ENCODE measurements at places on chromosomes 13 and 19. TPM values are rescaled to one million over a fixed set of nuclear protein-coding genes. Genes with fewer than 3 reads are reported as not detected.

Gene ZNF208
- 2.7 TPM for total RNA-seq

Gene BTBD2
- total RNA-seq, result 61.8 TPM

Gene CGB3
- total RNA-seq, result not detected

Gene ZNF793
- 4.4 TPM for total RNA-seq

Gene FAM124A
- 0.25 TPM for total RNA-seq

Gene TNFSF9
- total RNA-seq, result 0.49 TPM

Gene GZMM
- total RNA-seq, result 22.5 TPM

GRCh38 chr19:48617146-48617937 is 1.6 kb downstream of the RPL18 start:
- peaks cover 37% of the 10 kb centered on the region for H3K4me1 ChIP-seq
- no peak for DNase-seq
- peak overlapping the region; percentile 94 for H3K4me3 ChIP-seq
- H3K27ac ChIP-seq, result peak overlapping the region; percentile 97
- H3K27me3 ChIP-seq, result no peaks in the 10 kb centered on the region

- no peaks in the 10 kb centered on the region for H3K27me3 ChIP-seq
- DNase-seq, result no peak
- H3K27ac ChIP-seq, result no peak overlapping the region
- no peak overlapping the region for H3K4me3 ChIP-seq
- no peaks in the 10 kb centered on the region for H3K36me3 ChIP-seq
- H3K4me1 ChIP-seq, result no peaks in the 10 kb centered on the region
These were observed 2753.0 kb downstream of the PCDH9 start for GRCh38 chr13:64477146-64477545.

GRCh38 chr13:102658660-102659059 is 36.2 kb downstream of the METTL21C start:
- H3K4me3 ChIP-seq, result no peak overlapping the region
- no peaks in the 10 kb centered on the region for H3K27me3 ChIP-seq
- DNase-seq, result no peak
- H3K36me3 ChIP-seq, result peaks cover 40% of the 10 kb centered on the region
- no peak overlapping the region for H3K27ac ChIP-seq
- H3K4me1 ChIP-seq, result no peaks in the 10 kb centered on the region

GRCh38 chr19:14505488-14506239 is 9.7 kb upstream of the GIPC1 start:
- peaks cover 56% of the 10 kb centered on the region for H3K4me1 ChIP-seq
- peak; percentile 89 for DNase-seq
- H3K27ac ChIP-seq, result peak overlapping the region; percentile 66
- H3K27me3 ChIP-seq, result no peaks in the 10 kb centered on the region
- H3K4me3 ChIP-seq, result no peak overlapping the region

DNA sequence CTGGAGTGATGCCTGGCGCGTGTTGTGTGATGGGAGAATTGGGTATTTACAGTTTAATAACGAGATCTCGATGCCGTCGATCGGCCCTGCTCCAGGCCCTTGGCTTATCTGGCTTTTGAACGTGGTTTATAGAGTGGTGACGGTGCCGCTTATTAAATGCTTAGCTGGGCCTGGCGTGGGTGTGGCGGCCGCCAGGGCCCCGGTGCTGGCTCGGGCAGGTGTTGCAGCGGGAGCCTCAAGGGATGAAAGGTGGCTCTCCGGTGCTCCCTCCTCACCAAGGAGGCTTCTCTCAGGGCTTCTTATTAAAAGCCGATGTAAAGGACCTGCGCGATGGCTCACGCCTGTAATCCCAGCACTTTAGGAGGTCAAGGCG is 173.8 kb downstream of the KDM4B start:
- DNase-seq, result no peak
- no peak overlapping the region for H3K4me3 ChIP-seq
- H3K27me3 ChIP-seq, result no peaks in the 10 kb centered on the region
- no peak overlapping the region for H3K27ac ChIP-seq

DNA sequence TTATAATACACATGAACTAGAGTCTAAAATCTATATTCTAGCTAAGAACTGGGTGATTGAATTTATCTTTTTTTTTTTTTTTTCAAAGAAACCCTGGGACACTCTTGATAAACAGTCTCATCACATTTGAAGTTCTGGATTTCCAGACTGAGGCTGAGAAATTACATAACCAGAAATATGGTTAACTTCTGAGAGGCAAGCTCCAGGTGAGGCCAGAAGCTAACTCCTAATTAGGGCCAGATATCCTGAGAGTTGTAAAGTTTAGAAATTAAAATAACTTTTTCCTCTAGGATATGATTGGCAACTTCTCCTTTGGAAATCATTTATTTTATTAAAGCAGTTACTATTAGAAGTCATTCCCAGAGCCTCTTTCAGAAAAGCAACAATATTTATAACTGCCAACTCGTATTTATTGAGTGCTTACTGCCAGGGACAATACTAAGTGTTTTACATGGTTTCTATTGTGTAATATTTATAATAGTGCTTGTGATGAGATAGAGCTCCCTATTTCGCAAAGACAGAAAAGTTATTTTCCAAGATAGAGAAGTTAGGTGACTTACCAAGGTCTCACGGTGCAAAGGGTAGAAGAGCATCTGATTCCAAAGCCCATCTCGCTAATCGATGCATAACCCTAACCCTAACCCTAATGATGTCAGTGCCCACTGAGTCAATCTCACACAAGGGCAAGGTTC is 187.7 kb downstream of the DCT start:
- H3K4me1 ChIP-seq, result no peaks in the 10 kb centered on the region
- H3K27ac ChIP-seq, result no peak overlapping the region
- no peak for DNase-seq
- no peaks in the 10 kb centered on the region for H3K36me3 ChIP-seq
- no peaks in the 10 kb centered on the region for H3K27me3 ChIP-seq

DNA sequence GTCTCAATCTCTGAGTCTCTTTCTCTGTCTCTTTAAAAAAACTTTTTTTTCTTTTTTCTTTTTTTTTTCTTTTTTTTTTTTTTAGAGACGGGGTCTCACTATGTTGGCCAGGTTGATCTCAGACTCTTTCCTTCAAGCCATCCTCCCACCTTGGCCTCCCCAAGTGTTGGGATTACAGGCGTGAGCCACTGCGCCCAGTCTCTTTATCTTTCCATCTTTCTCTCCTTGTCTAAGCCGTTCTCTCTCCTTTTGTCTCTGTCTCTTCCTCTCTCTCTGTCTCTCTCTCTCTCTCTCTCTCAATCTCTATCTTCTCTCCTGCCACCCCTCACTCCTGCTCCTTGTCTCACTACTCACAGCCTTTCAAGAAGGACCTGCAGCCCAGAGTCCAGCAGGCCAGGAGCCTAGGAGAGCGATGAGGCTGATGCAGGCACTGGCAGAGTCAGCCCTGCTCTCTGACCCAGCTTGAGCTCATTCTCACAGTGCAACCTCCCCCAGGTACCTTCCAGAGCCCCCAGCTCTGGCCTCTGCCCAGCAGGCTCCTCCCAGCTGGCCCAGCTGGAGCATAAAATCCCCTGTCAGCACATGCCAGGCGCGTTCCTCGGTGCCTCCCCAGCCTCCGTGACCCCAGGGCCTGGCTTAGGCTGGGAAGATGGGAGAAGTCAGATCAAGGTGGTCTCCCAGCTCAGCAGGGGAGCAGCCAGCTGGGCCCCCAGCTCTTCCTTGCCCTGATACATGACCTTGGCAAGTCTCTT is at the start of gene NPHS1:
Gene NPHS1 (minus strand): TSS at position 476 of the 752 bp plus-strand sequence. CDS start 667 bp downstream, outside the sequence.
- no peak within 1 kb of the TSS for H3K4me3 ChIP-seq
- DNase-seq, result no peak
- H3K4me1 ChIP-seq, result peaks cover 5% of the 10 kb centered on the region
- peaks cover 47% of the 10 kb centered on the region for H3K27me3 ChIP-seq

- no peak overlapping the region for H3K4me3 ChIP-seq
- H3K27me3 ChIP-seq, result peaks cover 19% of the 10 kb centered on the region
- DNase-seq, result no peak
- no peak overlapping the region for H3K27ac ChIP-seq
These were observed 175.1 kb downstream of the NUFIP1 start for GRCh38 chr13:44814161-44814560.

DNA sequence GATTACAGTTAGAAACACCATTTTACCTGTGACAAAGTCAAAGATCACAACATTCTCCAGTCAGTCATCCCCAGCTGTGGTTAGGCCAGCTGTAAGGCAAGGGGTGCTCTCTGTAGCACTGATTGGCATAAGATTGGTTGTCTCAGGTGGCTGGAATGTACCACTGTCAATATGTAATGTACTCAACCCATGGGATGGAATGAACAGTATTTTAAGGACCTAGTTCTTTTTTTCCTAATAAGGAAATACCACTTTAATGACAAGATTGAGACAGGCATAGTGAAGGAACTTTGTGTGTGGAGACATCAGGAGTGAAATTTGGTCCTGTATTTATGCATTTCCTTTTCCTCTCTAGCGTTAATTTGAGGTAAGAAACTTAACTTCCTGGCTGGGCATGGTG is 310.7 kb downstream of the ITGBL1 start:
- peaks cover 17% of the 10 kb centered on the region for H3K27me3 ChIP-seq
- no peak overlapping the region for H3K27ac ChIP-seq
- no peaks in the 10 kb centered on the region for H3K4me1 ChIP-seq
- no peak for DNase-seq

DNA sequence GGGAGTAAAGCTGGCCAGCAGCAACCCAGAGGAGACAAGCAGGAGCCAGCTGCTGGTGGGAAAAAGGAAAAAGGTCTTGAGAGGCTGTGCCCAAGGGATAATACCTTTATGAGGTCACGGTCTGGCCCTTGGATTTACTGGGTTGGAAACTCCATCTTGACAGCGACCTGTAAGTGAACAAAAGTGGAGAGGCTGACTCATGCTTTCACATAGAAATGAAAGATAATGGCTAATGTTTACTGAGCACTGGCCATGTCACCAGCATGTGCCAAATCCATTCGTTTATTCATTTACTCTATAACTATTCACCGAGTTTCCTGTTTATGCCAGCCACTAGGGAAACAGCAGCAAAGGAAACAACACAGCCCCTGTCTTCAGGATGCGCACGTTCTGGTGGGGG is 4.7 kb downstream of the VRK3 start:
- no peak overlapping the region for H3K27ac ChIP-seq
- no peak for DNase-seq

DNA sequence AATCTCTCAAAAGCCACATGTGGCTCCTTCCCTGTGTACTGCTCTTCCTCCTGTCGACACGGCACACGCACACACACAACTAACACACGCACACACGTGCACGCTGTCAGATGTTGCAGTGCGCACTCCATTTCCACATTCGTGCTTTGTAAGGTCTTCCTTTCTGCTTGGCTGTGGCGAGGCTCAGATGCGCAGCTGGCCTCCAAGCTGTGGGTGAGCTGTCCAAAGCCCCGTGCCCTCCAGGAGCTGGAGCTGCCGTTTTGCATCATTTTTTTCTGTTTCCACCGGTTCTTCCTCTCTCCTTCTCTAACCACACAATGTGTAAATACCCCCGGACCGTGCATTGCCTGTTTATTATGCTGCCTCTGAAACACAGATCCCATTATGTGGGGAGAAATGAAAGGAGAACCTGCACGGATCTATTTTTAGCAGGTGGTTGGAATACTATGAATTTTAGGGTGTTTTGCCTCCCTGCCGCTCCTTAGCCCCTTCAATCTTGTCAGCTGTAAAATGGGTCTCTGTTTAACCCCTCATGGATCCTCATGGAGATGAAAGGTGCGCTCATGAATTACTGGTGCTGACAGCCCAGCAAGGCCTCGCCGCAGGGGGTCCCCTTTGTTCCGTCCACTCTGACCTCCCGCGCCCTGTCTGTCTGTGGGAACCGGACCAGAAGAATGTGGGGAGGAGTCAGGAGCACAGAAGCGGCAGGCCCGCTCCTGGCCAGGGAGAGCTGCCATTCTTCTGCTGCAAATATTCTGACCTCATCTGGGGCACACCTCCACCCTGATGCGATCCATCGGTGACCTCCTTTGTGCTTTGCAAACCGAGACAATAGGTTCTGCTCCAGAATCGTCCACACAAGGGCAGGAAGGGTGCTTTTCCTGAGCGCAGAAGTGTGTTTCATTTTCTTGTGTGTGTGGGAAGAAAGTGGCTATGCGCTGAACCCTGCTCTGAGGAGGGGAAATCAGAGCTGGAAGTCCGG is 137.7 kb downstream of the SOX1 start:
- peaks cover 41% of the 10 kb centered on the region for H3K27me3 ChIP-seq
- peaks cover 6% of the 10 kb centered on the region for H3K4me1 ChIP-seq
- no peaks in the 10 kb centered on the region for H3K36me3 ChIP-seq
- no peak overlapping the region for H3K27ac ChIP-seq
- H3K4me3 ChIP-seq, result no peak overlapping the region
- no peak for DNase-seq

DNA sequence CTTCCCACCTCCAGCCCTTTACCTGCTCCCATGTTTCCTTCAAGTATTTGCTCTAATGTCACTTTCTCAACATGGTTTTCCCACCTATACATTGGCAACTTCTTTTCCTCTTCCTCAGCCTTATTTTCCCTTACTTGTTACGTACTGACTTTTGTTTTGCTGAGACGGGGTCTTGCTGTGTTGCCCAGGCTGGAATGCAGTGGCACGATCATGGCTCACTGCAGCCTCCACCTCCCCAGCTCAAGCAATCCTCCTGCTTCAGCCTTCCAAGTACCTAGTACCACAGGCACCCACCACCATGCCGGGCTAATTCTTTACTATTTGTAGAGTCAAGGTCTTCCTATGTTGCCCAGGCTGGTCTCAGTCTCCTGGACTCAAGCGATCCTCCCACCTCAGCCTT is 5.0 kb downstream of the PRODH2 start:
- no peak overlapping the region for H3K4me3 ChIP-seq
- no peaks in the 10 kb centered on the region for H3K36me3 ChIP-seq
- no peak overlapping the region for H3K27ac ChIP-seq
- H3K4me1 ChIP-seq, result no peaks in the 10 kb centered on the region

- no peak overlapping the region for H3K4me3 ChIP-seq
- no peak overlapping the region for H3K27ac ChIP-seq
- H3K4me1 ChIP-seq, result no peaks in the 10 kb centered on the region
These were observed 31.3 kb downstream of the SIAH3 start for GRCh38 chr13:45820106-45820838.

GRCh38 chr13:83796364-83796763 is 85.9 kb downstream of the SLITRK1 start:
- no peak overlapping the region for H3K4me3 ChIP-seq
- H3K27me3 ChIP-seq, result no peaks in the 10 kb centered on the region
- no peaks in the 10 kb centered on the region for H3K36me3 ChIP-seq
- no peak overlapping the region for H3K27ac ChIP-seq

DNA sequence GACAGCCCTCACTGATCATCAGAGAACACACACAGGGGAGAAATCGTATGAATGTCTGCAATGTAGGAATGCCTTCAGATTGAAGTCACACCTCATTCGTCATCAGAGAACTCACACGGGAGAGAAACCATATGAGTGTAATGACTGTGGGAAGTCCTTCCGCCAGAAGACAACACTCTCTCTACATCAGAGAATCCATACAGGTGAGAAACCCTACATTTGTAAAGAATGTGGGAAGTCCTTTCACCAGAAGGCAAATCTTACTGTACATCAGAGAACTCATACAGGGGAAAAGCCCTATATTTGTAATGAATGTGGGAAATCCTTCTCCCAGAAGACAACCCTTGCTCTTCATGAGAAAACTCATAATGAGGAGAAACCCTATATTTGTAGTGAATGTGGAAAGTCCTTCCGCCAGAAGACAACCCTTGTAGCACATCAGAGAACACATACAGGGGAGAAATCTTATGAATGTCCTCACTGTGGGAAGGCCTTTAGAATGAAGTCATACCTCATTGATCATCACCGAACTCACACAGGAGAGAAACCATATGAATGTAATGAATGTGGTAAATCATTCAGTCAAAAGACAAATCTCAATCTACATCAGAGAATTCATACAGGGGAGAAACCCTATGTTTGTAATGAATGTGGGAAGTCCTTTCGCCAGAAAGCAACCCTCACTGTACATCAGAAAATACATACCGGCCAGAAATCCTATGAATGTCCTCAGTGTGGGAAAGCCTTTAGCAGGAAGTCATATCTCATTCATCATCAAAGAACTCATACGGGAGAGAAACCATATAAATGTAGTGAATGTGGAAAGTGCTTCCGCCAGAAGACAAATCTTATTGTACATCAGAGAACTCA is 32.5 kb downstream of the ZNF567 start:
- no peak overlapping the region for H3K27ac ChIP-seq
- no peak overlapping the region for H3K4me3 ChIP-seq
- H3K27me3 ChIP-seq, result no peaks in the 10 kb centered on the region
- H3K36me3 ChIP-seq, result peaks cover 75% of the 10 kb centered on the region

All from activated CD4-positive, alpha-beta T cell treated with anti-CD3 and anti-CD28 coated beads for 36 hours (primary cell).